Mammary epithelial cell (primary cell): ENCODE measurements at places on chromosomes 6 and 20.

GRCh38 chr6:129929433-129929832 is 68.3 kb upstream of the TMEM244 start:
- peak; percentile 72 for DNase-seq

GRCh38 chr6:161215193-161215592 is 58.7 kb downstream of the AGPAT4 start:
- DNase-seq, result peak; percentile 44

DNA sequence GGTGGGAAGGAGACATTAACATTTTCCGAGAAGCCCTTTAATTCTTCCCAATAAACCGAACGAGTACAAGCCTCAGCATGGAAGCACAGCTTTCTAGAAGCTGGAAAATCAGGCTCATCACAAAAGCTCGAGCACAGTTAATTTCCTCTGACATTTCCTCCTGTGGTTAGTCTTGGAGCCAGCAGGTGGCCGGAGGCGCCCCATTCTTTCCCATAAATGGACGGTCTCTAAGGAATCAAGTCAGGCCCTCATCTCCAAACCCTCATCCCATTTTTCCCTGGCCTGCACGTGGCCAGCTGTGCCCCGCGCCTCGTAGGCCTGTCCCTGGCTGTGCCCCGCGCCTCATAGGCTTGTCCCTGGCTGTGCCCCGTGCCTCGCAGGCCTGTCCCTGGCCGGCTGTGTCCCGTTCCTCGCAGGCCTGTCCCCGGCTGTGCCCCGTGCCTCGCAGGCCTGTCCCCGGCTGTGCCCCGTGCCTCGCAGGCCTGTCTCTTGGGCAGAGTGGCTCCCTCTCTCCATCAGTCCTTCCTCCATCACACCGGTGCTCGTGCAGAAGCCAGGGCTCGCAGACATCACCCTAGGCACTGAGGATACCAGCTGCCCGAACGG is 19.7 kb upstream of the NTSR1 start:
- peak; percentile 24 for DNase-seq

GRCh38 chr20:49814057-49814694 is 1.5 kb downstream of the SLC9A8 start:
- peak; percentile 37 for DNase-seq

GRCh38 chr6:84860509-84860908 is 96.1 kb upstream of the TBX18 start:
- no peak for DNase-seq

- DNase-seq, result no peak
These were observed 59.6 kb downstream of the DHX35 start for GRCh38 chr20:39021748-39022147.

- no peak for DNase-seq
These were observed 192.7 kb downstream of the SASH1 start for GRCh38 chr6:148535381-148535780.

GRCh38 chr20:24816907-24817306 is 132.2 kb upstream of the CST7 start:
- DNase-seq, result no peak

DNA sequence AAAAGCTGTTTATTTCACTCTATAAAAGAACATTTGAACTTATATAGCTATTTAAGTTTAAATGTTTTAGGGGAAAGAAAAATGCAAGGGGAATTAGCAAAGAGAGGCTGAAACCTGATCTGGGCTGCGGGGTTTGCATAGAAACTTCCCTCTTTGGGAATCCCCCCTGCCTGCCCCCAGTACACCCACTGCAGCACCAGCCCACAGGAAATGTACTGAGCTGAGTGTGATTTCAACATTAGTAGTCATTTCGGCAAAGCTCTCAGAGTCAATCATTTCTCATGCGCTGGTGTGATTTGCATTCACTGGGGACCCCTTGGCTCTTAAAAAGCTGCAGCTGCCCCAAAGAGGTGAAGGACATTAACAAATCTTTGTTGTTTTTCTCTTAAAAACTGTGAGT is 859.4 kb downstream of the MAFB start:
- DNase-seq, result no peak

DNA sequence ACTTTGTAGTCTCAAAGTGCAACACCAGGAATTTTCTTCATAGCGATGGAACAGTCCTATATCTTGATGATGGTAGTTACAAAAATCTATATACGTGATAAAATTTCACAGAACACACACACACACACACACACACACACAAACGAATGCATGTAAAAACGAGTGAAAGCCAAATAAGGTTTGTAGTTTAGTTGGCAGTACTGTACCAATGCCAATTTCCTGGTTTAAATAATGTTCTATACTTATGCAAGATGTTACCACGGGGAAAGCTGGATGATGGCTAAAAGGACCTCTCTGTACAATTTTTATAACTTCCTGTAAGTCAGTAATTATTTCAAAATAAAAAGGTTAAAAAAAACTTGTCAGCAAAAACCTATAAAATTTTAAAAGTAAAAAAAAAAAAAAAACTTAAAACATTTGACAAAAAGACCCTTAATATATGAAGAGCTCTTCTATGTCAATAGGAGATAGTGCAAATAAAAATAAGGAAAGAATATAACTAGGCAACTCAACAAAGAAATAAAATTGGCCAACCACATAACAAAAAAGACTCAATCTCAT is 37.6 kb downstream of the PDSS2 start:
- no peak for DNase-seq

GRCh38 chr20:5658912-5659345 is 91.3 kb upstream of the SHLD1 start:
- peak; percentile 83 for DNase-seq

GRCh38 chr6:71236926-71237434 is 51.6 kb upstream of the OGFRL1 start:
- DNase-seq, result no peak

DNA sequence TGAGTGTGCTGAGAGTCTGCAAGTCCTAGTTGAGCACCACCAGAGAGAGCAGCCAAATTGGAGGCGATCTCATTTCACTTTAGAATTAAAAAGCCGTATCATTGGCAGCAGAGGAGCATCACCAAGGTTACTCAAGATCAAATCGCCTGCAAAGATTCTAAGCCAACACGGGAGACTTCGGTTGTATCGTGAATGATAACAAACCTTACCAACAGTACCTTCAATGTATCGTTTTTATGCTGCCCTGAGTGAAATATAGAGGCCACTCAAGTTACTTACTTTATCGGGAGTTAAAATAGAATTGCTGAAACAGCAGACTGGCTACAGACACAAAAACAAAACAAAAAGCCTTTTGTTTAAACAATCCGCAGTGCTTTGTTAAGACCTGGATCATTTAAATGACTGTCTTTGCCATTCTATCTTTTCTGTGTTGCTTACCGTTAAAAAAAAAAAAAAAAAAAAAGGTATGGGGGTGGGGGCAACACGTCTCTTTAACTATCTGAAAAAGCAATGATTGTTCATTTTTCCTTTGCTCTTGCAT is 14.2 kb downstream of the NHSL1 start:
- DNase-seq, result no peak

- DNase-seq, result no peak
These were observed 918 bp upstream of the TRIM38 start for GRCh38 chr6:25961619-25962148.

- no peak for DNase-seq
These were observed 28.0 kb downstream of the DDX27 start for GRCh38 chr20:49247169-49247723.

GRCh38 chr20:9919271-9920014 is 80.6 kb upstream of the PAK5 start:
- no peak for DNase-seq

DNA sequence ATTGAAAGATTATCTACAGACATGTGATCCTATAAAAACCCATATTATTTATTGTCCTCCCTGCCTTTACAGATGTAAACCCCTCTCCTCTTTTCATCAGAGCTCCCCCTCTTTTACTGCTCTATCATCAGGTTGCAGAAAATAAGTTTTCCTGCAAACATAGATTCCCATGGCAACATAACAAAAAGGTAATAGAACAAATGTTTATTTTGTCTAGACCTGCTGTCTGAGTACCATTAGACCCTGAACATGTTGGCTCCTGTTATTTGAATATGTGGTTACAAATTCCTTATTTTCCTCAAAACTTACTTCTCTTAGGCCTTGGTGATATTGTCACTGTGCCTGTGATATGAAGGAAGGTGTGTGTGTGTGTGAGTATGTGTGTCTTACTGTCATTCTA is 11.5 kb downstream of the MAPK14 start:
- DNase-seq, result peak; percentile 31

DNA sequence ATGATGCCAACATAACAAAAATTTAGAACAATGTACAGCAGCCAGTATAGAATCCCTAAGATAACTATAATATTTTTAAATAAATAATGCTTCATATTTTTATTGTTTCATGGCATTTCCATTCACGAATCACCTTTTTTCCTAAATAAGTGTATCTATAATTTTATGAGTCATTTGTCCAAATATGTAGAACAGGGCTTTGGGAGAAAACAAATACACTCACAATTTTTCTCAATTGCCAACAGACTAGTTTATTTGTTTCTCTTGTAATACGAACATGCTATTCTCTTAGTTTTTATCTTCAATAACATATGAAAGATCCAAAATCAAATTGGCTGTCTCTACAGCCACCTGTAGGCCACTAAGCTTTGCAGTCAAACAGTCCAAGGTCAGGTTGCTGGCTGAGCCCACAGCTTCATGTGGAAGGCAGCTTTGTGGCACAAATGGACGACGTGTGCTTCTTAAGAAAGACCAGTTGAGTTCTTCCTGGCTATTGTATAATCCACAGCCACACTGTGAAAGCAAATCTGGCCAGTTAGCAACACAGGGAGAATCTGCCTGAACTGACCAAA is 29.0 kb downstream of the MKKS start:
- no peak for DNase-seq

DNA sequence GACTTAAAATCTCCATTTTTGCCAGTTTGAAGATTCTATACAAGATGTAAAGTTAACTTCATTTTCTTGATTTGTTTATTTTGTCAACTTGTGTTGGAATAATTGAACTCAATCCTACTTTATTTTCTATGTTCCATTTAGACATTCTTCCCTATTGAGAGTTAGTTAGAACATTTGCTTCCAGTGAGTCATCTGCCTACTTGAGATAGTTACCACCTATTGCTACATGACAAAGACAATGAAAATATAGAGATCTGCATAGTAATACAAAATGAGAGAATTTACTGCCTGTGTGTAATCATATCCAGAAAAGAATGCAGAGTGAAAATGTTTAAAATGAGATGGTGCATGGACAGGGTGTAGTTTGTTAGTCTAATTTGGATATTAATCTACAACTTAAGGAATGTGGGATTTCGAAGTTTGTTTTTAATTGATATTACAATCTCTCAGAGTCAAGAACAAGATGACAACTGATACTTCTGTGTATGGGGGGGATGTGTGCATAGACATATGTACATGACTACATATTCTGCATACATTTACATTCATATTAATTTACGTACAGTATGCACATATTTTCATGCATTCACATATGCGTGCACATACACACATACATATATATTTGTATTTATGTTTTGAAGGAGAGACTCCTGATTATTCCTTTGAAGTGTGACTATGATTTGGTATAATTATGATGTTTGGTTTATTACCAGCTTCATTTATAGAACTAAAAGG is 420.1 kb downstream of the NKAIN2 start:
- peak; percentile 67 for DNase-seq

DNA sequence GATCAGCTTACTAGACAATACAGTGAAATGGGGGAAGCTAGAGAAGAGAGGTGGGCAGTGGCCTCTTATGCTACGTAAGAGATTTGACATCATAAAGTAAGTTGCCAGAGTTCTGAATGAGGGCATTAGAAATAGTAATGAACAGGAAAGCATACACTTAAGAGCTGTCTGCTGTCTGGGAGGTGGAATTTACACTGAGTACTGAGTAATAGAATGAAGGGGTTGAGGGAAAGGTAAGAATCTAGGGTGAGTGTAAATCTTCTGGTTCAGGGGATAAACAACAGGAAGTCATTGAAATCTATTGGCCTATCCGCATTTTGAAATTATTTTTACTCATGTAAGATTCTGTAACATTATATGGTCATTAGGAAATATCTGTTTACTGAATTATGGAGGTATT is 35.8 kb downstream of the HLA-DMB start:
- no peak for DNase-seq

GRCh38 chr6:151765444-151765886 is 42.0 kb upstream of the ESR1 start:
- DNase-seq, result peak; percentile 83

DNA sequence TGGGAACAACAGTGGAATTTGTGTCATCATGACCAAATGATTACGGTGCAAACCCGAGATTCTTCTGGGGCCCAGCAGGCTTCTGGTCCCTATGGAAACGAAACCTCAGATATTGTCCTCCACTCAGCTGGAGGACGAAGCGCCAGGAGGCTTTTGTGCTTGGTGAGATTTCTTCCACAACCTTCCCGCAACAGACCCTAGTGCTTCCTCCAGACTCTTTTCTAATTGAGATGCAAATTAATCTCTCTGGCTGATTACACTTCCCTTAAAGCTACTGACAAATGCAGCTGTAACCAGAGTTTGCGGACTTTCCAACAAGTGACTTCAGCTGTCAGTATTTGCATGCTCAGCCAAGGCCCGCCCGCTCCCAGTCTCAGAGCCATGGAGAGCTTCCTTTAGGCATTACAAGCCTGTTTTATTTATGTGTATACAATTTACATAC is 96.0 kb downstream of the INSM1 start:
- no peak for DNase-seq

- DNase-seq, result no peak
These were observed 404.2 kb upstream of the CITED2 start for GRCh38 chr6:139778688-139779087.

- DNase-seq, result no peak
These were observed 56.1 kb downstream of the KCNB1 start for GRCh38 chr20:49426395-49426794.

GRCh38 chr6:120960761-120961160 is 373.5 kb downstream of the TBC1D32 start:
- no peak for DNase-seq

- peak; percentile 75 for DNase-seq
These were observed 289.5 kb downstream of the ESR1 start for GRCh38 chr6:152096863-152097496.

- no peak for DNase-seq
These were observed 31.1 kb downstream of the RANBP9 start for GRCh38 chr6:13680448-13680968.

DNA sequence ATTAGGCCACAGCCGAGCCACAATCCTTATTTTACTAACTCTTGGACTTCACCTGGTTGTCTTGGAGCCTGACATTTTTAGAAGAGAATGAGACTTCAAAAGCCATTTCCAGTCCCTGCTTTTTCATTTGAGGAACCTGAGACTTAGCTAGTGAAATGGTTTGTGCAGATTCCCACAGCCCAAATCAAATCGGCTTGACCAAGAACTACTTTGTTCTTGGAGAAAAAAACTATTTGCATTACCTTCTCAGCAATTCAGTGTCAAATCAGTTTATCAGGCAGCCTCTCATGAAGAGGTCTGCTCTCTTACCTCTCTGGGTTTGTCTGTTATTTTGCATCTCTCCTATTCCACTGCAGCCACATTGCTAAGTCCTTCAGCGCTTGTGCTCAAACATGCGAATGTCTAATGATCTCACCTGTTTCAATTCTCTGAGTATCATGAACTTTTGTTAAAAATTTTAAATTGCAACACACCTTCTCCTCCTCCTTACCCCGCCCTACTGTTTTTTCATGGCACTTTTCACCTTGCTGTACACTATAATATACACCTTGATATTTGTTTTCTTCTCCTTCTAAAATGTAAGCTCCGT is 573 bp upstream of the IFNGR1 start:
- DNase-seq, result no peak

- DNase-seq, result no peak
These were observed 106.3 kb downstream of the TBC1D7 start for GRCh38 chr6:13222048-13222447.

GRCh38 chr20:43450841-43451799 is 6.6 kb upstream of the SRSF6 start:
- no peak for DNase-seq

- no peak for DNase-seq
These were observed 23.4 kb downstream of the PACSIN1 start for GRCh38 chr6:34489207-34489805.

GRCh38 chr6:105388392-105388791 is 14.5 kb downstream of the PREP start:
- DNase-seq, result no peak
